RWPE1 (cell line): ENCODE measurements at places on chromosomes 3 and 15.
A peak's percentile ranks its signal among the peaks of the same experiment; 100 is the strongest.

GRCh38 chr3:146705225-146705624 is 100.1 kb upstream of the PLSCR5 start:
- DNase-seq = no peak

- peak; percentile 62 for DNase-seq
These were observed 92.8 kb downstream of the GOLIM4 start for GRCh38 chr3:168002786-168003368.

- no peak for DNase-seq
These were observed 633.6 kb upstream of the UBE2E2 start for GRCh38 chr3:22569570-22569969.

DNA sequence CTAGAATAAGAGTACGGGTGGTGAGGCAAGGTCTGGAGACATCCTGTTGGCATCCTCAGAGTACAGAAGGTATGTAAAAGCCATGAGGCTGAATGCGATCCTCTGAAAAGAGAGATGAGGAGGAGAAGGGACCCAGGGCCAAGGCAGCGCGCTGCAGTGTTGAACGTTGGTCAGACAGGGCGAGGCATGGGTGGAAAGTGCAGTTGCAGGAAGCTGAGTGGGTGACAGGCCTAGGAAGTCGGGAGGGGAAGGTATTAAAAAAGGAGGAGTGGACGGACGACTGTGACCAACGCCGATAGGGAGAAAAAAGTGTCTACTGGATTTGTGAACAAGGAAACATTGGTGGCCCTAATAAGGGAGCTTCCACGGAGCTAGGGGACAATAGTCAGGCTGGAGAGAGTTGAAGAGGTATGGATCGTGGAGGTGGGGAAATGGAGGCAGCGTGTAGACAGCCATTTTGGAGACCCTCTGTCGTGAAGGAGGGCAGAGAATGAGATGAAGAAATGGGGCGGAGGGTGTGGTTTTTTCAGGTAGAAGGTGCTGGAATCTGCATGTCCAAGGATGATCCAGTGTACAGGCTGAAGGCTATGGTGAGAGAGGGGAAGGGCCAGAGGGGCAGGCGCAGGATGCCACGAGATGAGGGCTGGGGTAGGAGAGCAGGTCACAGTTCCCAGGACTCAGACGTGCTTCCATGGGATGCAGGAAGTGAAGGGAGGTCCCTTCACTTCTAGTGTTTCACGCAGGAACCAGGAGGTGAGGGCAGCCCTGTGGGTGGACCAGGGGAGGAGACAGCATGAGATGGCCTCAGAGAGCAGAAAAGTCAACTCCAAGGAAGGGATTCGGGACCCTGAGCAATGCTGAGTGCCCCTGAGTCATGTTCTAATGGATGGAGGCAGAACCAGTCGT is 115.9 kb downstream of the ASB7 start:
- no peak for DNase-seq

DNA sequence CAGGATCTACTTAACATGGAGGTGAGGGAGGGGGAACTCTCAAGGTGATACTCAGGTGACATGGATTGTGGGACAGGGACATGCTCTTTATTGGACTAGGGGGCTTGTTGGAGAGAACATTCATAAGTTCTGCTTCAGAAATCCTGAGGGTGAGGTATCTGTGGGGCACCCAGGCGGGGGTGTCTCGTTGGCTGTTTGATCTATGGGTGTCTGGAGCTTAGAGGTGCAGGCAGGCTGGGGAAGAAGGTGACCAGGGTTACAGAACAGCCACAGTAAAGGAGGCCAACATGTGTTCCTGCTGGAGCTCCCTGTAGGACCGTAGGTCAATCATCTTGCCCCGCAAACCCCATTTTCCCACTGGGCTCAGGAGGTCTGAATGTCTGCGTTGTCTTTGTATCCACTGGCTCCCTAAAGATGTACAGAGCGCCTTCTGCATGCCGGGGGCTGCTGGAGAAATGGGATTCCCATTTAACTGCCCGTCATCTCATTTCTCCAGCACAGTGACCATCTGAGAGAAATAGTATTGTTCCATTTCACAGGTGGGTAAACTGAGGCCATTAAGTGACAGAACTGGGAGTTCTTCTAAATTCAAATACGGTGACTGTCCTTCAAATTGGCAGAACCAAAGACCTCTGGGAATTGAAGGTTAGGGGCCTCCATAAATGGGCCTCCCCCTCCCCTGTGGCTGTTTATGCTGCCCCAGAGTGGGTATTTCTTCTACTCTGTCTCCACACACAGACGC is 40.3 kb upstream of the TSEN2 start:
- no peak for DNase-seq

GRCh38 chr15:70524470-70524869 is 238.9 kb downstream of the UACA start:
- no peak for DNase-seq

GRCh38 chr3:41141433-41142167 is 57.7 kb upstream of the CTNNB1 start:
- DNase-seq = no peak

GRCh38 chr3:140913728-140914127 is 27.9 kb upstream of the SLC25A36 start:
- no peak for DNase-seq

GRCh38 chr15:34297059-34297458 is 40.5 kb downstream of the SLC12A6 start:
- no peak for DNase-seq

DNA sequence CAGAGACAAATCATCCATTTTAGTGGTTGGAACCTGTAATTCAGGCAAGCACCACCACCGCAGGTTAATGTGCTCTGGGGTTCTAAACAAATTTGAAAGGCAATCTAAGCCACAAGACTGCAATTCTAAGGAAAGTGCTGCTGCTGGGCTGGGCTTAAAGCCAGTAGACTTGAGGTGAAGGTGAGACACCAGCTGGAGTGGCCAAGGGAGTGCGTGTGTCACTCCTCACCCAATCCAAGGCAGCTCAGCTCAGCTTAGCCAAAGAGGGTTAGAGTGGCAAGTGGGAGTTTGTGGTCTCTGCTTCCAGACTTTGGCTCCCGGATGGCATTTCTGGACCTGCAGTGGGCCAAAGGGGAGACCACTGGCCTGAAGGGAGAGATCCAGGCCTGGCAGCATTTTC is 1655.6 kb downstream of the SI start:
- no peak for DNase-seq

- no peak for DNase-seq
These were observed 50.7 kb downstream of the FAM43A start for GRCh38 chr3:194736277-194736895.

DNA sequence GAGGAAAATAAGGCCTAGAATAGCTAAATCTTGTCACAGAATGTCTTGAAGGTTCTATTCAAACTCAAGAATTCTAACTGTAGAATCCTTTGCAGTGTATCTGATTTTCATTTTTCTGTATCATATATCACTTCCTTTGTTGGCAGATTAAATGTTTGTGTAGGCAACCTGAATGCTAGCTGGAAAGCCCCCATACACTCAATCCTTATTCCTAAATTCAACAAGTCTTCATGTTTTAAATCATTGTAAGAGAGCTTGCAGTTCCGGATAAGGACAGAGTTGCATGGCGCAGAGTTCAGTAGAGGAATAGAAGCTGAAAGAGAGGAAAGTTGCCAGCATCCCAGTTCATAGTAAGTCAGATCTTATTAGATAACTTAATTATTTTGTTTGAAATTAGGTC is 242.0 kb upstream of the SEMA6D start:
- DNase-seq = no peak

- DNase-seq = no peak
These were observed 135.3 kb downstream of the CHL1 start for GRCh38 chr3:331881-332280.

- DNase-seq = no peak
These were observed 792.1 kb upstream of the LMCD1 start for GRCh38 chr3:7709376-7710082.

- DNase-seq = peak; percentile 2
These were observed 441.2 kb downstream of the FHIT start for GRCh38 chr3:60809857-60810610.

DNA sequence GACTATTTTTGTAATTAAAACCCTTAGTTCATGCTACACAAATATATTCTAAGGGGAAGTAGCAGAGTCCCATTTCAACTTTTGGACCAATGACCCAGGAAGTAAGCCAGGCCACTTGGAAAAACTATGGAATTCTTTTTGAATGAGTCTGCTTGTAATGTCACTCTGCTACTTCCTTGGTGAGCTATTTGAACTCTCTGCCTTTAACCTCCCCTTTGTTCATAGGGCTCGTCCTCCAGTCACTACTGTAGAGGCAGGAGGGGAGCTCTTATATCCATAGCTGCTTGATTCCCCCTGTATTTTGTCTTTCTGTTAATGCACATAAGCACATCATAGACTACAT is 119.6 kb downstream of the UACA start:
- peak; percentile 33 for DNase-seq

DNA sequence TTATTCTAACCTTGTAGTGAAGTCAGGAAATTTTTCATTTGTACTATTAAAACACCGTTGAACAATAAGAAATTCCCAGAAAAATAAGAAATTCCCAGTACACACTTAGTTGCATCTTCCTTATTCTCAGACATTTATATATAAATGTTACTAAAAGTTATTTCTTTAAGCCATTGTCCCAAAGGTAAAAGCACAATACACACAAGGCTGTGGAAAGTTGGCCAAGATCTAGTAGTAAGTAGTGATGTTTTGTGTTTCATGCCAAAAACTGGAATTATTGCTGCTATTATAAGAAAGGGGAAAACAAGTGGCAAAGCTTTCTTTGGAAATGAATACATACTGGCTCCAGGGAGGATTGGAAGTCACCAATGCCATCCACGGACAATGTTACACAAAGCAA is 802.5 kb upstream of the DPPA4 start:
- no peak for DNase-seq

GRCh38 chr3:160797356-160797755 is 41.3 kb downstream of the PPM1L start:
- no peak for DNase-seq

DNA sequence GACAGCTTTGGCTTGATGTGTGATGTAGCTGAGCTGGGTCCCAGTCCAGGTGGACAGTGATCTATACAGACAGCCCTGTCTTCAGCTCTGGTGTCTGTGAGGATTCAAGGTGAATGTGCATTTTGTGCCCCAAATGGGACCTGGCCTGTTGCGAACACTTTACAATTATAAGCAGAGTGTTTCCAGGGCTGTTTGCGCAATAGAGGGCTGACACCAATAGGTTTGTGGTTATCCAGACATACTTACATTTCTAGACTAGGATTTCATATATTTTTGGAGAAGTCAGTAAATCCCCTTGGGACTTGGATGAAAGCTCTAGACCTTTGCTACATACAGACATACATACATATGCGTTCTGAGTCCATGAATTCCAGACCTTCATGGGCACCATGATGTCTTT is 4.2 kb upstream of the TATDN2 start:
- DNase-seq = no peak

- DNase-seq = no peak
These were observed 44.0 kb downstream of the FMN1 start for GRCh38 chr15:33150431-33150941.

- peak; percentile 77 for DNase-seq
These were observed 9.9 kb downstream of the MB21D2 start for GRCh38 chr3:192907784-192908183.

DNA sequence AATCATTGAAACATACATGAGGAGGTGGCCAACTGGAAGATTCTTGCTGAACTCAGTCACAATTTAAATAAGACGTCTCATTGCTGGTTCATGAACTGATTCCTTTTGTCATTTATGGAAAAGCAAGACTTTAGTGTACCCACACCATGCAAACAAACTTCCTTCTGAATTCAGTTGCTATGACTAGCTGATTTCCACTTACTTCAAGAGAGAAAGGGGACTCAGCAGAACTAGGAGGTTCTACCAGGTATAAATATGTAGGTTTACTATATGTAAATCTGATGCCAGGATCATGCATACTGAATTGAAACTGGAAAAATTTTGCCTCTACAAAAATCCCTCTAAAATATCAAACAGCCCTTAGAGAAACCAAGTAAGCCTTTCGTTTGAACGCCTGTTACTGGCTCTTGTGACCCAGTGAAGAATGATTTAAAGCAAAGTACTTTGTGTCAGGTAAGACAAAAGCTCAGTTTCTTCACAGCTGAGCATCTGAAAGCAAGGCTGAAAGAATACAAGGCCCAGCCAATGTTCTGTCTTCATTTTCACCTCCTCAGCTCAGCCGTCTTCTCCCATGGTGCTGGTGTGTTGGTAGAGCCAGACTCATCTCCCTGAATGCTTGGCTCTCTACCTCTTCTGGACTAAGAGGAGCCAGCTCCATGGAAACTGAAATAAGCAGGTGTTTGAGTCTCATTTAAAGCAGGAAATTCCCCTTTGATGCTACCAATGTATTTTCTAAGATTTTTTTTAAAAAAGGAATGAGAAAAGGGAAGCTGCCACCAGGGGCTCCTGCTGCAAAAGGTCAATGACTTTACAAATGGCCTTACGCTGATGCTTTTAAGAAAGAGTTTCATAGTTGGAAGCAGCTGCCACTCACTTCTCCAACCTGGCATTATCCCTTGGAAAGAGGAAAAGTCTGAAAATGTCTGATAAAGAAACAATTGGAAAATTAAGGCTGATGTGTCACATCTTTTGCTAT is 301.6 kb downstream of the EFHB start:
- no peak for DNase-seq

GRCh38 chr15:41895491-41895890 is 1.6 kb upstream of the SPTBN5 start:
- DNase-seq = no peak

GRCh38 chr3:100682056-100682853 is 27.0 kb upstream of the TFG start:
- DNase-seq = no peak

- no peak for DNase-seq
These were observed 193.4 kb upstream of the SEMA6D start for GRCh38 chr15:47523681-47524475.

GRCh38 chr3:44885618-44886017 is 11.2 kb downstream of the TGM4 start:
- peak; percentile 95 for DNase-seq

DNA sequence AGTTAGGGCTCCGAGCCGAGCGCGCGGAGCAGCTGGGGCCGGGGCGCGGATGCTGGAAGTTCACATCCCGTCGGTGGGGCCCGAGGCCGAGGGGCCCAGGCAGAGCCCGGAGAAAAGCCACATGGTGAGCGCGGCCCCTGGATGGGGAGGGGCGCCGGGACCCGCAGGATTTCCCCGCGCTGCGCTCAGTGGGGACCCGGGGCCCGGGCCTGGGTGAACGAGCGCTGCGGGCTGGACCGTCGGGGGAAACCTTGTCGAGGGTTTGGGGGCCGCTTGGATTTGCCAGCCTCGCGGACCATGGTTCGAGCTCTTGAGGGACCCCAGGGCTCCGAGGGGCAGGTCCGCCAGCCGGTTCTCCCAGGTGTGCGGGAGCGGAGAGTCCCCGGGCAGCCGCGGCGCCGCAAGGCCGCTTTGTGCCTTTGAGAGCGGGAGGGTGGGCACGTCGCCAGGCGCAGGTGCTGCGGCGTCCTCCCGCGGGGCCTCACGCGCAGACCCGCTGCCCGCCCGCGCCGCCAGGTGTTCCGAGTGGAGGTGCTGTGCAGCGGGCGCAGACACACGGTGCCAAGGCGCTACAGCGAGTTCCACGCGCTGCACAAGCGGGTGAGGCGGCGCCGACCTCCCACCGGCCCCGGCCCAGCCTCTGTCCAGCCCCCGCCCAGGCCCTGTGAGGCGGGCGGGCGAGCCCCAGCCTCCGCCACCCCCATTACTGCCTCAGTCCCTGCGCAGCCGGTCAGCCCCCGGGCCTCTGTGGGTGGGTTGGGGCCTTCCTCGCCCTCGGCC is at the start of gene SNX22:
Gene SNX22, plus strand, starts transcription at position 5 of the 780 bp plus-strand sequence. Its CDS starts 45 bp downstream, at position 50.
- DNase-seq = peak; percentile 23

GRCh38 chr3:182967218-182968204 is 12.8 kb downstream of the DCUN1D1 start:
- no peak for DNase-seq

GRCh38 chr3:168558728-168559411 is 463.1 kb upstream of the GOLIM4 start:
- DNase-seq = no peak
